ENCODE measurements at places on chromosomes 2 and 18. TPM values are rescaled to one million over a fixed set of nuclear protein-coding genes. Genes with fewer than 3 reads are reported as not detected.

The REG3A gene
- not detected for total RNA-seq

The NEUROD1 gene
- total RNA-seq = not detected

The GNAL gene
- 0.31 TPM for total RNA-seq

The SERPINB3 gene
- not detected for total RNA-seq

The FAP gene
- 91.9 TPM for total RNA-seq
